SJSA1 (cell line): ENCODE measurements at places on chromosomes 7 and 10. TPM values are rescaled to one million over a fixed set of nuclear protein-coding genes. Genes with fewer than 3 reads are reported as not detected.

- H3K4me1 ChIP-seq, result peaks cover 18% of the 10 kb centered on the region
- H3K27ac ChIP-seq, result no peak overlapping the region
- H3K27me3 ChIP-seq, result no peaks in the 10 kb centered on the region
- no peak overlapping the region for H3K4me3 ChIP-seq
These were observed 67.7 kb downstream of the TACR2 start for GRCh38 chr10:69348816-69349541.

The NACAD gene
- 0.81 and 1.5 TPM in 2 replicates for total RNA-seq

DNA sequence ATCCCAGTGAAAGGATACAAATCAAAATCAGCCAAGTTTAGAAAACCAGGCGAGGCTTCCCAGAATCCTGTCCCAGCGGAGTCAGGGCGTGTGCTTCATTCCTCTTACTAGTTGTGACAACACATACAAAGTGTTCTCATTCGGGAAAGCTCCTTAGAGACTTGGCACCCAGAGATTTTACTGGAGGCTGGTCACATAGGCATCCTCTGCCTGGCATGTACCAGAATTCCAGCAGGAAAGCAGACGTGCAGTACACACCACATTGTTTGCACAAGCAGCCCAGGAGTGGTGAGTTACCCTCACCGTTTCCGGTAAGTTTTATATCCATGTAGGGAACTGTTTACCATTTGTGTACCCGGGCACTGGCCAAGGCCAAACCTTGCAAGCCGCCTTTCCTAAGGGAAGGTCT is 34.9 kb downstream of the MMRN2 start:
- no peak for DNase-seq
- no peak overlapping the region for H3K4me3 ChIP-seq
- peaks cover 8% of the 10 kb centered on the region for H3K4me1 ChIP-seq

- no peak for DNase-seq
- H3K4me3 ChIP-seq, result no peak overlapping the region
- H3K36me3 ChIP-seq, result no peaks in the 10 kb centered on the region
- no peaks in the 10 kb centered on the region for H3K4me1 ChIP-seq
These were observed 128.9 kb upstream of the PLXNA4 start for GRCh38 chr7:132705146-132705545.

The NMT2 gene
- total RNA-seq, result 53.7 and 80.6 TPM in 2 replicates

- no peaks in the 10 kb centered on the region for H3K27me3 ChIP-seq
- H3K27ac ChIP-seq, result no peak overlapping the region
- H3K4me1 ChIP-seq, result no peaks in the 10 kb centered on the region
These were observed 42.8 kb upstream of the POM121L12 start for GRCh38 chr7:52992479-52993162.

GRCh38 chr7:93601363-93601762 is 26.8 kb upstream of the CALCR start:
- H3K36me3 ChIP-seq, result no peaks in the 10 kb centered on the region
- no peak for DNase-seq
- H3K4me1 ChIP-seq, result no peaks in the 10 kb centered on the region
- no peak overlapping the region for H3K27ac ChIP-seq
